ENCODE measurements at places on chromosomes 16 and 17.

DNA sequence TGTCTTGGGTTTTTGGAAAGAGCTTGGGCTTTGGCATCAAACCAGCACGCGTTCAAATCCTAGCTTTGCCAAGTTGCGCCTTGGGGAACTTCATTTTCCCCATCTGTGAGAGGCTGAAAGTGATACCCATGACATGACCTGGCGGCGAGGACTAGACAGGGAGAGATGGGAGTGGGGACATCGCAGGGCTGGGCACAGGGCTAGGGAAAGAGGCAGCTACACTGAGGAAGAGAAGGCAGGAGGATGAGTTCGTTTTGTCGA is 202.9 kb downstream of the IRF8 start:
- DNase-seq = no peak

GRCh38 chr17:31857920-31858641 is 963 bp downstream of the COPRS start:
- no peak for DNase-seq

DNA sequence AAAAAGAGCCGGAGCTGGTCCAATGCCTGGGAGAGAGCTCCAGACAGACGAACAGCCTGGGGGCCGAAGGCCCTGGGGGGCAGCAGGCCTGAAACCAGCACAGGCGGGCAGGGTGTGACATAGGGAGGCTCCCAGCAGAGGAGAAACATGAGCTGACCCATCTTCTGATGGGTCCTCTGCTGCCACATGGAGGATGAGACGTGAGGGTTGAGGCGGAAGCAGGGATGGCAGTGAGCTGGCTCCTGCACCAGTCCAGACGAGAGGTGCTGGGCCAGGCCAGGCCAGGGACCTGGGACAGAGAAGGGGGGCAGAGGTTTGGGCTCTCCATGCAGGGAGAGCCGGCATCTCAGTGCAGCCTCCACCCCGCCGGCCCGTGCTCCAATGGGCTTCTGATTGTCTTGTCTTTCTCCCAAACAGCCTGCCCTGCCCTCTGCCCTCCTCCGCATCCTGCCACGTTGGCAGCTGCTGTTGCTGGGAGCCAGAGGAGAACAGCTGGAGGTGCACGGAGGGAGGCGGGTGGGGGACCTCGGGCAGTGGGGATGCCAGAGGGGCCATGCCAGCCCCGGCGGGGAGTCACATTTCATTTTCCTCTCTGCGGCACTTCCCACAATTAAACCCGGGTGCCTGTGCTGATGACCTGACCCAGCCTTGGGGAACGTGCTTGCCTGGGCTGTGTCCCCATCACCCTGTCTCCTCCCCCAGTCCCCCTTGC is 139.1 kb upstream of the GSE1 start:
- no peak for DNase-seq

DNA sequence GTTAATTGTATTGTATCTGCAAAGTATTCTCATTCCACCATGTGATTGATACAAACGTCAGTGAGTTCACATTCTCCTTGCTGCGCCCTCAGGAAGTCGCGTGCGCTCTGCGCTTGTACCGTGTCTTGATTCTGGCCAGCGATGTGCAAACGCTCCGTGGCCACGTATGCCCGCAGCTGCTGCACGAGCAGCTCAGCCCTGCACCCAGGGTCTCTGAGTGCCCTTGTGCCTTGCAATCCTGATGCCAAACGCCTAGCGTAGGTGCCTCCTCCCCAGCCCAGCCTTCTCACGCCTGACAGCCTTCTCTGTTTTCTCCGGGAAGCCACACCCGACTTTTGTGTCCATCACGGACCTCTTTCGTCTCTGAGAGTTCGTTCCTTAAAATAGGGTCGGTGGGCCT is 9.4 kb downstream of the ZNF469 start:
- DNase-seq = no peak

- no peak for DNase-seq
These were observed 5.8 kb downstream of the NLGN2 start for GRCh38 chr17:7413346-7413985.

GRCh38 chr17:2057760-2058585 is 3.1 kb downstream of the HIC1 start:
- no peak for DNase-seq

- no peak for DNase-seq
These were observed 17.4 kb downstream of the SYT17 start for GRCh38 chr16:19185510-19185851.

- DNase-seq = no peak
These were observed 7.7 kb downstream of the FOXL1 start for GRCh38 chr16:86585821-86586611.

DNA sequence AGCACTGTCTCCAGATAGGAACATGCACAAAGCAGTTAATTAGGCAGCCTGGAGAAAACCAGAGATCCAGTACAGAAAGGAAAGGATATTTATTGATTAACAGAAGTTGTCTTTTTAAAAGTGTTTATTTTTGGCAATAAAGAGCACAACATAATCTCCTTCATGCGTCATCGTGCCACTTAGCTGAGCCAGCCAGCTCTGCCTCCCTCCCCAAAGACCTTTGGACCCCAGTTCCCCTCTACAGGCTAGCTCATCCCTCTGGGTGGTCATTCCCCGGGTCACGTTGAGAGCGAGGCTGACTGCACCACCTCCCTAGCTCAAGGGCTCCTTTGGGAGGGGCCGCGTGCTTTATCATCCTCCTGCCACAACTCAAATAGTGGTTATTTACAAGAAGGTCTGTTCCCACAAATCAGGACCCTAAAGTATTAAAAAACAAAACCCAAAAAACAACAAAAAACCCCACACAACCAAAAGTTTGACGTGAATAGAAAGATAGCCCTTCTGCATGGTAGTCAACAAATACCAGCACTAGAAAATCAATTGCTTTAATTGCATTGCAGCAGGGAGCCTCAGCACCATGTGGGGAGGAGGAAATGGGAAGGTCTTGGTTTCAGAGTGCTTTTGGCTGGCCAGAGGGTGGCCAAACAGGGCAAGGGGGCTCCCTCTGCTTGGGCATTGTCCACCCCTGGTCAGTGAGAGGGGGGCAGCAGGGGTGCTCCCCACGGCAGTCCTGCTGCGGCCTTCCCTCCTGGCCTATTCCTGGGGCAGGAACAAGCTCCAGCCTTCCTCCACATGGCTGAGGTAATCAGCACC is 9.6 kb downstream of the POLR2C start:
- DNase-seq = no peak

DNA sequence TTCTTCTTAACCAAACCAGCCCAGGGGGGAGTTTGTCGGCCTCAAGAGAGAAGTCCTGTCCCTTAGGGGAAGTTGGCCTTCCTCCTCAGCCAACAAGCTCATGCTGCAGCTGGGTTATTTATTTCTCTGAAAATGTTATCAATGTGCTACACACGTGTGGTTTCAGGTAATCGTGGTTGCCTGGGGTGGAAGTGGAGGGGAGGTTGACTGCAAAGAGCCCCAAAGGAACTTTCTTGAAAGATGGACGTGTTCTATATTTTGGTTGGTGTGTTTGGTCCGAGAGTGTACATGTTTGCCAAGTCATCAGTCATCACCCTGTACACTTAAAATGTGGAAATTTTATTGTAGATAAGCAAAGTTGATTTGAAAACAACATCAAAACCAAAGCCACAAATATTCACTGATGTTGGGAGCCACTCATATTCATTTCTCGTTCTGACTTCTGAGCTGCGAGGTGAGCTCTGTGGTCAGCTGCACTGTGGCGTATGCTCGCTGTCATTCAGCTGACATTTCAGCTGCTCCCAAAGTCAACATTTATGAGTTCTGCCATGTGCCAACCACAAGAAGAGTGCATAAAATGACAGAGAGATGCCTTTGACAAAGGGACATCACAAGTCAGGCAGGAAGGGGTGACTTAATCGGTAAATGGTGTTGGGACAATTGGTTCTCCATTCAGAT is 26.5 kb upstream of the ADGRG1 start:
- no peak for DNase-seq

DNA sequence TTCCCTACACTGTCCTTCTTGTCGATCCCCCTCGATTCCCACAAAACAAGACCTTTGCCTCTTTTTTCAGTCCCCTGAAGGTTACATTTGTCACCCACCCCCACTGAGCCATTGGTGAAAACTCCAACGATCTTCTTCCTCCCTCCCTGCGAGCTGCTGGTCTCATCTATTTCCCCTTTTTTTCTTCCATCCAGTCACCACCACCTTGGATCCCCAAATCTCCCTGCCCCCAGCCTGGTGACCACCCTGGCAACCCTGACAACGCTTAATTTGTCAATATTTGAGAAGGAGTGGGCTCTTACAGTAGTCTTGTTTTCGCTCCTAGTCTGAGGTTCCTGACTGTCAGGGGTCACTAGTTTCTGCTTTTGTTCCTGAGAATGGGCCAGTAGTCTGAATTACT is 62.9 kb downstream of the SMPD3 start:
- DNase-seq = no peak

GRCh38 chr16:58842156-58842555 is 108.0 kb upstream of the GOT2 start:
- no peak for DNase-seq

- DNase-seq = no peak
These were observed 86.8 kb upstream of the SOX9 start for GRCh38 chr17:72034000-72034399.

- DNase-seq = no peak
These were observed 621 bp downstream of the KCNJ2 start for GRCh38 chr17:70169709-70170597.

DNA sequence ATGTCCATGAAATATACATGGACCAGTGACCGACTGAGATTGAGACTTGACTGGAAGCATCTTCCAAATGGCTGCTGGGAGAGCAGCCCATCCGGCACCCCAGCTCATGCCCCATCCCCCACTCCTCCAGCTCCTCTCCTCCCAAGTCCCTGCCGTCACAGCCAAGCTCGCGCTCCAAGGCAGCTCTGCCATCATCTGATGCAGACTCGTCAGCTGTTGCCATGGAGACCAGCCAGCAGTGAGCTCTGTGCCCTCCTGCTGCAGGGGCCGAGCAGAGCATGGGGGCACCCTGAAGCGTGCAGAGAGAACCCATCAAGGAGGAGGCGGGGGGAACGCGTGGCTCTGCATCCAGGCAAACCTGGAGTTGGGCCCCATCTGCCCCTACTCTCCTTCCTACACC is 74.5 kb upstream of the TNRC6C start:
- DNase-seq = no peak

DNA sequence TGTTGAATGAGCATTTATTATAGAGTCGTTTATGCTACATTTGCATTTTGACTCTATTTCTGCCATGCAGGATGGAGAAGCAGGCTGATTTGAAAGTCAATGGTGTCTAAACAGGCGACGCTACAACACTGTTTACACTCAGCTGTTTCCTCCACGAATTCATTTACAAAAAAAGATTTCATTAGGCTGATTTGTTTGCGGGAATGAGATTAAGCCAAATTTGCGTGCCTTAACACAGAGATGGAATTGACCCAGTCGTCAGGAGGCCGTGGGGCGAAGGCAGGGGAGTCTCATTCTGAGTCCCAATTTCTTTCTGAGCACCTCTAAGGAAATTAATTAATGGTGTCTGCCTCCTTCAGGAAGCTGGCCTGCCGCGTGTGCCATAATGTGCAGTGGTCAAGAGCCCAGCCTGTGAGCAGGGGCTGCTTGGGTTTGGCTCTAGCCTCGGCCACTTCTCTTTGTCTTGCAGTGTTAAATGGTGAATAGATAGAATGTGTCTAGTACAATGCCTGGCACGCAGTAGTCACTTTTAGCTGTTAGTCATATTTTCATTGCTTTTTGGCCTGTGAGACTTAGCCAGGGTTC is 88.6 kb upstream of the NKD1 start:
- no peak for DNase-seq

GRCh38 chr17:39928858-39929645 is 1.5 kb downstream of the LRRC3C start:
- no peak for DNase-seq

DNA sequence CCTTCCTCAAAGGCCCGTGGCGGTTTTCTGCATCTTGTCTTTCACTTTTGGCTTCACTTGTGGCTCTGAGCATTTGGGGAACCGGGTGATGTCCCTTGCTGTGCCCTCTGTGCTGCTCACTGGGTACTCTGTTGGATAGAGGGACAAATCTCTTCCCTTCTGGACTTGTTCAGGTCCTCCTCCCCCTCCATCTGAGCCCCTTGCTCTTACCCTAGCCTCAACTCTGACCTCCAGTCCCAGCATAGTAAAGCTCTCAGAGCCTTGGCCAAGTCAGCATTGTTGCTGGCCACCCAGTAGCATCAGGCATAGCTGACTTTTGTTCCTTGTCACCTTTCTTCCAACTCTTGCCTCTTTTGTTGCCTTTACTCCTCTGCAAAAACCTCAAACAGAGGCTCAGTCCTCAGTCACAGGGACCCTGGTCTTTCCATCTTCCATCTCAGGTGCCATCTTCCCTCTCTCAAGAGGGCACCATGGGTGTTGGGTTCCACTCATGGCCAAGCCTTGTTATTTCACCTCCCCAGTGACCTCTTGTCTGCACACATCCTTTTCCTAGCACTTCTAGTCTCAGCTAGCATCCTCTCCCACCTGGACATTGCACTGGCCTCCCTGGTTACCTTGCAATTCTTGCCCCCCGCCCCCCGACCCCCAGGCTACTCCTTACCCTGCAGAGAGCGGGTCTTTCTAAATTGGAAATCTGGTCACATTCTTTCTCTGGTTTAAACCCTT is 393 bp upstream of the PSMB10 start:
- peak; percentile 61 for DNase-seq

DNA sequence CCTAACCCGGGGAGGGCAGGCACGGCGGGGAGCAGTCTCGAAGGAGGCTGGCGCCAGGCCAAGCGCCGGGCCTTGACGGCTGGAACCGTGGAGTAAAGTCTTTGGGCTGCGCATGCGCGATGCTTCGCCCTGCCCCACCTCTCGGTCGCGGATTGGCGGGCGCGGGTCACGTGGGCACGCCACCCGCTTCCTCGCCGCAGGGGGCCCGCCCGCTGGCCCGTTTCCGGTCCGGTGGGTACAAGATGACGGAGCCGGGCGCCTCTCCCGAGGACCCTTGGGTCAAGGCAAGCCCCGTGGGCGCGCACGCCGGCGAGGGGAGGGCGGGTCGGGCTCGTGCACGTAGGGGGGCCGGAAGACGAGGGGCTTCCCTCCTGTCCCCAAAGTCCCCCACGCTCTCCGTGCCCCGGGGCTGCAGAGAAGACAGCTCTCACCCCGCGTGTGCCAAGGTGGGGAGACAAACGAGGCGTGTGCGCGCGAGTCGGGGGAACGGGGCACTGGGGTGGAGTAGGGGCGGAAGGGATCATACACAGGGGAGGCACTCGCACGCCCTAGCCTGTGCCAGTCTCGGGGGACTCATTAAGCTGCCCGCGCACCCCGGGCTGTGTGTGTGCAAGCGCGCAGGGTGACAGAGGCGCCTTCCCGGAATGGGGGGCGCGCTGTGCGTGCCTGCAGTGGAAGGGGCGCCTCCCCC is at the start of gene MLX:
TSS of gene MLX (plus strand) at position 218 of the 691 bp plus-strand sequence. CDS start at position 243, 25 bp downstream.
- DNase-seq = peak; percentile 89

Measured in activated T-helper 1 cell treated with Interleukin-2 at 50 U/mL for 16 hours (primary cell).